ENCODE measurements at places on chromosomes 7 and 10.

- DNase-seq = peak; percentile 9
Measured at GRCh38 chr7:93055543-93056107, 62.2 kb downstream of the SAMD9 start.

DNA sequence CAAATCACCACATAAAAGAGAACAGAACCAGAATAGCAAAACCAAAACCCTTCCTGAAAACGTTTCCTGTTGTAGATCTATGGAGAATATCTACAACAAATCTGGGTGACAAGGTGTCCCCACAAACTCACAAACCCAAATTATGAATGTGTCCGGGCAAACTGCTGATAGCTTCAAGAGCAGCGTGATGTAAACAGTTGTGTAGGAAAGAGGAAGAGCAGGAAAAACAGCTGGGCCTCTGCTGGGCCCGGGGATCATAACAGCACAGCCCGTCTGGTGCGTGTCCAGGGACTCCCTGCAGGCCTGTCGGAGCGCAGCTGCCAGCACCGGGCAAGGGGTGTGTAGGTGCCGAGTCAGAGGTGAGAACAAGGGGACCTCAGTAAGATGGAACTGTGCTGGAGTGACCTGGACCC, 53.7 kb downstream of the KCNH2 start:
- no peak for DNase-seq

DNA sequence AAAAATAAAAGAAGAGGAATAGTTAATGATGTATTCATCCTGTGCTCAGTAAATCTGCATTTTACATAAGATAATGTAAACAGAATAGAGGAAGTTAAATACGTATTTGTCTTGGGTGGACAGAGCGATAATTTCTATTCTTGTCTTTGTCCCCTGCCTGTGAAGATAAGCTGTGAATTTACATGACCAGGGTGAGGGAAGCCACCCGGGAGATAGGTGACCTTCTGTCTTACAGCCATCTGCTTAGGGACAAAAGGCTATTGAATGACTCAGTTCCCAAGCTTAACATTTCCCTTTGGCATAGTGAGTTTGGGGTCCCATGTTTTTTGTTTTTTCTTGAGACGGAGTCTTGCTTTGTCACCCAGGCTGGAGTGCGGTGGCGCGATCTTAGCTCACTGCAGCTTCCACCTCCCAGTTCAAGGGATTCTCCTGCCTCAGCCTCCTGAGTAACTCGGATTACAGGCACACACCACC, 88.7 kb upstream of the KCTD7 start:
- DNase-seq = no peak

GRCh38 chr10:35927990-35928488, 285.9 kb upstream of the FZD8 start:
- peak; percentile 82 for DNase-seq

GRCh38 chr10:131431978-131432690, 120.6 kb upstream of the TCERG1L start:
- DNase-seq = no peak

All from Caki2 (cell line).